Left lung (tissue), 14 donors: ENCODE measurements at places on chromosomes 5 and 9.
A peak's percentile ranks its signal among the peaks of the same experiment; 100 is the strongest.

GRCh38 chr5:99061711-99062110 is 132.9 kb upstream of the CHD1 start:
- no peaks in the 10 kb centered on the region for H3K36me3 ChIP-seq
- H3K4me3 ChIP-seq, result no peak overlapping the region
- no peak overlapping the region for H3K27ac ChIP-seq
- H3K27me3 ChIP-seq, result no peaks in the 10 kb centered on the region
- no peak for DNase-seq
- H3K4me1 ChIP-seq, result peaks cover 8% of the 10 kb centered on the region

DNA sequence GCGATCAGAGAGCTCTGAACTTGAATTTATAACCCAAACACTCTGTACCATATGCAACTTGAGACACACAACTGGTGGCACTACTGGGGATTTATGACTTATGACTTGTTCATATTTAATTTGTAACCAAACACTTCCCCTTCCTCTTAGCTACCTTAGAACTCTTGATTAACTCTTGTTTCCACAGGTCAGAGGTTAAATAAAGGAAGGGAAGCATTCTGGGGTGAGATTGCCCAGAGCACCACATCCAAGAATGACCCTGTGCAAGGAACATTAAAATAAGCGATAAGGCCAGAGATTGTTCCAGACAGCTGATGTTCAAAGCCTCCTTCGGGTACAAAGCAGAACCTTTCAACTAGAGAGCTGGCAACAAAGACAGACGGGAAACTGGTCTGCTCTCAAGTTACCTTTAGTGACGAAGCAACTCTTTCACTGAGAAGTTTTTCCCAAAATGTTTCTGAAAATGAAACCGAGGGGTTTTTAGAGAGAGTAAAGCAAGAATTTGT is 242.6 kb downstream of the DENND1A start:
- no peak for DNase-seq
- H3K36me3 ChIP-seq, result no peaks in the 10 kb centered on the region
- H3K4me1 ChIP-seq, result peaks cover 6% of the 10 kb centered on the region
- H3K27ac ChIP-seq, result no peak overlapping the region
- no peaks in the 10 kb centered on the region for H3K27me3 ChIP-seq

GRCh38 chr9:72025906-72026305 is 34.5 kb downstream of the C9orf57 start:
- no peaks in the 10 kb centered on the region for H3K27me3 ChIP-seq
- H3K4me3 ChIP-seq, result no peak overlapping the region
- no peak for DNase-seq
- no peaks in the 10 kb centered on the region for H3K36me3 ChIP-seq

- peaks cover 13% of the 10 kb centered on the region for H3K4me1 ChIP-seq
- no peak for DNase-seq
- no peaks in the 10 kb centered on the region for H3K36me3 ChIP-seq
- no peak overlapping the region for H3K27ac ChIP-seq
- H3K27me3 ChIP-seq, result no peaks in the 10 kb centered on the region
Observed at GRCh38 chr5:66892716-66893115, 296.5 kb downstream of the MAST4 start.

DNA sequence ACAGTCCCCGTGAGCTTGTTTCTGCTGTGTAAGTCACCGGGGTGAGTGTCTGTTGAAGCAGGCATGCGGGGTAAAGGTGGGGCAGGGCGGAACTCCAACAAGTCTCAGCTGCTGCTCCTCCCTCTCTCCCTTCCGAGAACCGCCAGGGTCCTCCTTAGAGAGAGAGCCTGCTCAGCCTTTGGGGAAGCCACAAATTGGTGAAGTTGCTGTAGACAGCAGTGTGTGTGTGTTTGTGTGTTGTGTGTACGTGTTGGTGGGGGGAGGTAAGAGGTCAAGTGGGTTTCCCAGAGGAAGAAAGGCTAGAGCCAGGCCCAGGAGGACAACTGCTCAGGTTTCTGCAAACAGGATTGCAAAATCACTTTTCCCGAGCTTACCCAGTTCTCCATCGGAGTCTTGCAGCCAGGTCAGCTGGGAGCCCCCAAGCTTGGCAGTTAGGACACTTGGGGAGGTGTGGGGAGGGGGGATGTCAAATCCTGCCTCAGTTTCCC is 38.9 kb upstream of the DAB2IP start:
- H3K4me3 ChIP-seq, result no peak overlapping the region
- no peaks in the 10 kb centered on the region for H3K36me3 ChIP-seq
- H3K27ac ChIP-seq, result peak overlapping the region; percentile 45
- H3K27me3 ChIP-seq, result no peaks in the 10 kb centered on the region
